ENCODE measurements at places on chromosomes 13 and 19.
A peak's percentile ranks its signal among the peaks of the same experiment; 100 is the strongest.

DNA sequence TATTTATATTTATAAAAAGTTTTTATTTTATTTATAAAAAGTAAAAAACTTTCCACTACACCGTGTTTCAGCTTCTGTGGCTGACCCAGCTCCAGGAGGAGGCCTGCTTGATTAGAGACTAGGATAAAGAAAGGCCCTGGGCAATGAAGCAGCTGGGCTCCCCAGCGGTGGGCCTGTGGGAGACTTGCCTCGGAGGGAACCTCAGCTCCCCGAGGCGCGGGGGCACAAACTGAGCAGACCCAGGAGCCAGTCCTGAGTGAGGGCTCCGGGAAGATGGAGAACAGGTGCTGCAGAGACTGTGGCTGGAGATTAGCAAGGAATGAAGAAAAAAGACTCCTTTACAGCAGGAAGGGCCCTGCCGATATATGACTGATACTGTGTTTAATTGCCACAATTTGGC is 63.8 kb upstream of the GJB6 start:
- no peak for DNase-seq

- no peak for DNase-seq
Observed at GRCh38 chr19:53555352-53555751, 17.4 kb downstream of the ZNF331 start.

DNA sequence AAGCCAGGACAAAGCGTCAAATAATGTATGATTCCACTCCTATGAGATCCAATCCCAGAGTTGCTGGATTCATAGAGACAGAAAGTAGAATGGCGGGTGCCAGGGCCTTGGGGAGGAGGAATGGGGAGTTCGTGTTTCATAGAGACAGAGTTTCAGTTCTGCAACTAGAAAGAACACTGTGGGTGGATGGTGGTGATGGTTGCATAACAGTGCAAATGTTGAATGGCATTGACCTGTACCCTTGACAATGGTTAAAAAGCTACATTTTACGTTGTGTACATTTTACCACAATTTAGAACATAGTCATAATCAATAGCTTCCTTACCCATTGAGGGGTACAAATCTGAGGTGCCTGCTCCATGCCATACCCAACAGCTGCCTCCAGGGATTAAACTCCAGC is 33.4 kb downstream of the MBD3L2B start:
- DNase-seq, result no peak

DNA sequence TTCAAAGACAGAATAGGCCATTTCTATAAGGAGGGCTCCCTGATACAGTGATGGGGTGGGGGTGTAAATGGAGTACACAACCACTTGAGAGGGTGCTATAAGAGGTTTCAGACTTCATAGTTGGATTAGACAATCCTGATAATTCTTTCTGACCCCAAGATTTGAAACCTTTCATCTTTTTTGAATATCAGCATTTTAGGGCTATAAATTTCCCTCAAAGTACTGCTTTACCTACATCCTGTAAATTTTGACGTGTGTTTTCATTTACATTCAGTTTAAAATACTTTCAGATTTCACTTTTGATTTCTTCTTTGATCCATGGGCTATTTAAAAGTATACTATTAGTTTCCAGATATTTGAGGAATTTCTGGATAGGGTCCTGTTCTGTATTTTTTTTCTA is 40.0 kb upstream of the SIN3B start:
- DNase-seq, result no peak

DNA sequence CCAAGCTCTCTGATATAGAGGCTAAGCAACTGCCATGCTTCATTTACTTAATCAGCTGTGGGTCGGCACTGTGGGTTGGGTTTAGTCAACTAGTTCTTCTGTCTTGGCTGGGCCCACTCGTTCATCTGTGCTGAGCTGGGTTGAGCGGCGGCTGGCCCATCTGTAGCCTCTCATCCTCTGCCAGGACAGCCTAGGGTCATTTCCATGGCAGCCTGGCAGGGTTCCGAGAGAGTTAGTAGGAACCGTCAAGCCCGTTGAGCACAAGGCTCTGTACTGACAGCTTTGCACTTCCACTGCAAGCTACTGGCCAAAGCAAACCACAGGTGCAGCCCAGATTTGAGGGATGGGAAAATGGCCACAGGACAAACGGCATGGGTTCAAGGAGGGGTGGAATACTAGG is 6.6 kb upstream of the ZNF835 start:
- no peak for DNase-seq

- no peak for DNase-seq
Observed at GRCh38 chr13:40923867-40924266, 95.2 kb downstream of the ELF1 start.

- DNase-seq, result no peak
Observed at GRCh38 chr19:54883228-54883627, 9.2 kb downstream of the FCAR start.

- peak; percentile 78 for DNase-seq
Observed at GRCh38 chr19:7652061-7652641, 15.2 kb downstream of the STXBP2 start.

Measured in RWPE1 (cell line).